ENCODE measurements at places on chromosomes 5 and 9. TPM values are rescaled to one million over a fixed set of nuclear protein-coding genes. Genes with fewer than 3 reads are reported as not detected.

GLRX gene
- 12.7 TPM for total RNA-seq

DNA sequence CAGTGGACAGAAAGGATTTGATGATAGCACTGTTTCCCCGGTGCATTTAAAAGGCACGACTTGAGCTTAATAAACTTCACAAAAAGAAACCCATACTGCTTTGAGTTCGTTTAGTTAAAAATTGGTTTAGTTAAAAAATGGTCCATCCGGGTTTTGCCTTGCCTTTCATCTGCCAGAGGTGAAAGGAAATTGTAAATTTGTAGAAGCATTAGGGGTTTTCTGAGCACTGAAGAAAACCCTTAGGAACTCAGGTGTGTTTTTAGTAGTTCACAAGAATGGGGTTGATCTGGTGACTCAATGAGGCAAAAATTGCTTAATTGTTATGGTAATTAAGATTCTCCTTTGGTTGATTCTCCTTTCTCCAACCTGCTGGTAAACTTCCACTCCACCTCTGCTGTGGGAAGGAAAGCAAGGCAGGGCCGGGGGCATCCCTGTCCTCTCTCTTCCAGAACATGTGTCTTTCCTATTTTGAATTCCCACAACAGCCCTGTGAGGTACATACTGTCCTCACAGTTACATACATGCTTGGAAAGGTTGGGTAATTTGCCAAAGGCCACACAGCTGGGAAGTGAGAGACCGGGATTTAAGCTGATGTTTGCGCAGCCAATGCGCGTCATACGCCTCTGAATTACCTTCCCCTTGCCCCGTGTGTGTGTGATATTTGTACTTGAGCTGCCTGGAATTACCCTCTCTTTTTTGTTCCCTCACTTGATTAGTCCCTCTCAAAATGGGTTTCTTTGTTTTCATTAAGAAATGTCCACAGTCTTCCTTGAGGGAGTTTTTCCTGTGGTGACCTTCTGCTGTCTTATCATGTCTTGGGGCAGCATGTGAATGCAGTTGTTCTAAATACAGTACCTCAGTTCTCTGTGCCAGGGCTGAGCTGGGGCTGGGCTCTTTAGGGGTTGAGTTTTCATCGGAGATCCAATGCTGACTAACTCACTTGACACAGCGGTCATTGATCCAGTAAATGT, 94.4 kb downstream of the ARHGAP26 start:
- peak overlapping the region; percentile 43 for H3K27ac ChIP-seq
- no peak for DNase-seq
- peaks cover 40% of the 10 kb centered on the region for H3K4me1 ChIP-seq
- no peaks in the 10 kb centered on the region for H3K36me3 ChIP-seq

GRCh38 chr9:127910613-127911205, 6.1 kb downstream of the ST6GALNAC4 start:
- H3K4me3 ChIP-seq: no peak overlapping the region
- no peak for DNase-seq
- H3K27ac ChIP-seq: no peak overlapping the region

CNTNAP3B gene
- 7.4 TPM for total RNA-seq

NFIB gene
- total RNA-seq: 15.3 TPM

DNA sequence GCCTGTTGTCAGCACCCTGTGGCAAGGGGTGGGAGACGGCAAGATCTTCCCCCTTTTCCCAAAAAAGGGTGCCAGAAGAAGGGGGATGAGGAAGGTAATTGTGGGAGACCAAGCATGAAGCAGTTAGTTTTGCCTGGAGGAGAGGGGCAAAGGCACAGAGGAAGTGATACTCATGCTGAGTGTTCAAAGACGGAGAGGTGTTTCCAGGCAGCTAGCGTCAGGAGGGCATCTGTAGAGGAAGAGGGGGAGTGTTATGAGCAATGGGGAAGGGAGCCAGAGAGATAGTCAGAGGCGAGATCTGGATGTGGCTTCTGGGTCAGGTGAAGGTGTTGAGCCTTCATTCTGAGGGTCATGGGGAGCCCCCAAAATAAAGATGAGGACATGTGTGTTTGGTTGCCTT, 26.9 kb upstream of the ADAM19 start:
- no peak overlapping the region for H3K4me3 ChIP-seq
- H3K36me3 ChIP-seq: no peaks in the 10 kb centered on the region
- H3K4me1 ChIP-seq: peaks cover 2% of the 10 kb centered on the region
- no peak for DNase-seq

NFX1 gene
- total RNA-seq: 29.4 TPM

IL13 gene
- not detected for total RNA-seq

OLFML2A gene
- 2.2 TPM for total RNA-seq

- DNase-seq: no peak
- H3K36me3 ChIP-seq: no peaks in the 10 kb centered on the region
- peaks cover 7% of the 10 kb centered on the region for H3K27me3 ChIP-seq
- peaks cover 17% of the 10 kb centered on the region for H3K4me1 ChIP-seq
Observed at GRCh38 chr5:156640691-156641241, 209.3 kb upstream of the PPP1R2B start.

- no peak for DNase-seq
- H3K27me3 ChIP-seq: no peaks in the 10 kb centered on the region
- H3K36me3 ChIP-seq: no peaks in the 10 kb centered on the region
Observed at GRCh38 chr9:104907278-104907951, 20.5 kb downstream of the ABCA1 start.

- H3K27ac ChIP-seq: no peak overlapping the region
- H3K27me3 ChIP-seq: peaks cover 27% of the 10 kb centered on the region
- H3K36me3 ChIP-seq: no peaks in the 10 kb centered on the region
- H3K4me3 ChIP-seq: no peak overlapping the region
Observed at GRCh38 chr5:64634997-64635686, 55.2 kb upstream of the SHISAL2B start.

DNA sequence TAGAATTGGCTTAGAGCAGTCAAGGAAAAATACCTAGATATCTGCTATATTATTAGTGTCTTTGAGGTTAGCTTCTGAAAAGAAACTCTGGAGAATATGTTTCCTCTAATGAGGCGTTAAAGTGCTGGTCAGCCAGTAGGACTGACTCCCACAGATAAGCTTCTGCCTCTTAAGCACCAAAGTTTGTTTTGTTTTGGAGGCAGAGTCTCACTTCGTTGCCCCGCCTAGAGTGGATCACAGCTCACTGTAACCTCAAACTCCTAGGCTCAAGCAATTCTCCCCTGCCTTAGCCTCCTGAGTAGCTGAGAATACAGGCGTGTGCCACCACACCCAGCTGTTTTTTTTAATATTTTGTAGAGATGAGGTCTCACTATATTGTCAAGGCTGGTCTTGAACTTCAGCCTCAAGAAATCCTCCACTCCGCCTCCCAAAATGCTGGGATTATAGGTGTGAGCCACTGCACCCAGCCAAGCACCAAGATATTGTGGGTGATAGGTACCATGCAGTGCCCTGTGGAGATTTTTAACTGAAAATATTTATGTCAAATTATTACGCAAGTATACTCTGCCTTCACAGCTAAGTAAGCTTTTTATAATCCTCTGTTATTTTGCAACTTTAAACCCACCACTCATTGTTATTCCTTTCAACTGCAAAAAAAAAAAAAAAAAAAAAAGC, 24.7 kb upstream of the TMEM171 start:
- no peak overlapping the region for H3K27ac ChIP-seq
- no peaks in the 10 kb centered on the region for H3K4me1 ChIP-seq
- no peak for DNase-seq
- H3K36me3 ChIP-seq: no peaks in the 10 kb centered on the region

DNA sequence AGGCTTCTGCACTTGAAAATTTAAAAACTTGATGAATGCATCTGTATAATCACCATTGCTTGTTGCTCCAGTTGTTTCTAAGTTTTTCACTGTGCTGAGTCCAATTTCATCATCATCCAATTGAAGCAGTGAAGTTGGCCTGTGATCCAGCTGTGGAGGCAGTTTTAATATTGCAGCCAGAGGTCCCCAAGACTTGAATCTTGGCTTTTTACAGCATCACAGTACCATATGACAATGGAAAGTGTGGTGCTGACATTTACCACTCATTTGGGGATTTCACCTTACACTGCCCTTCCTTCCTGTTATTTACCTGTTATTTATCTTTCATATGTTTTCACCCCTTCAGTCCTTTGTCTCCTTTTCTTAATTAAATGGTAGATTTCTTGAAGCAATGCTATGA, 76.2 kb upstream of the SPIN1 start:
- H3K27ac ChIP-seq: no peak overlapping the region
- H3K4me1 ChIP-seq: peaks cover 9% of the 10 kb centered on the region
- DNase-seq: no peak
- H3K36me3 ChIP-seq: no peaks in the 10 kb centered on the region
- H3K4me3 ChIP-seq: no peak overlapping the region

DNA sequence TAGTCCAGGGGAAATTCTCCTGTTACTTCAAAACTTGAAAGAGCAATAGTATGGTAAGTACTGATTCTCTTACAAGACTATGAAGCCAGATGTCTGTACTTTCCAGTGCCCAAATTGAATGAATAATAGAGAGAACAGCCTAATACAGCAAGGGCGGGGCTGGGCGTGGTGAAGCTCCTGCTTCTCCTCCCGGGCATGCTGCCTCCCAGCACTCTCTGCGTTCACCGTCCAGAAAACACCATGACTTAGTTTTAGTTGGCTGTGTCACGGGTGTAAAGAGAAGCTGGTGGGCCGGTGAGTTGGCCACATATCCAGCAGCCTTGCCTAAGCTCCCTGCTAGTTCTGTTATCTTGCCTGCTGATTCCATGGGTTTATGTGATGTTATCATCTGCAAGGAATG, 40.7 kb upstream of the ADAMTS2 start:
- DNase-seq: no peak
- H3K27ac ChIP-seq: no peak overlapping the region
- H3K36me3 ChIP-seq: no peaks in the 10 kb centered on the region
- H3K4me1 ChIP-seq: no peaks in the 10 kb centered on the region
- H3K4me3 ChIP-seq: no peak overlapping the region
- H3K27me3 ChIP-seq: peaks cover 8% of the 10 kb centered on the region

DNA sequence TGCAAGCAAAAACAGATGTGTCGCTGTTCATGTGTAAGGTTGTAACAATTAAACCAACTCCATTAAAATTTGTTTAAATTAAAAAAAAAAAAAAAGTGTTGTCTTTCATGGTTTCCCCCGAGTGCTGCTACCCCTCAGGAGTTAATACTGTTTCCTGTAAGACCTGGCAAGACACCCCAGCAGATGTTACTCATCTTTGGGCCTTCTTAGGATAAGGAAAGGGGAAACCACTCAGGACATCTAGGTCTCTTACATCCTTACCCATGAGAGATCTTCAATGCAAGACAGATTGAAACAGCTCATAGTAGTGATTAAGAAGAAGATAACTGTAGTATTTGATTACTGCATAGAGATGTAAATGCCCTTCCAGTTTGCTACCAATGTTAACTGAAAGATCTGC, 33.5 kb upstream of the F2R start:
- peaks cover 7% of the 10 kb centered on the region for H3K36me3 ChIP-seq
- no peak overlapping the region for H3K4me3 ChIP-seq
- no peaks in the 10 kb centered on the region for H3K27me3 ChIP-seq
- peaks cover 3% of the 10 kb centered on the region for H3K4me1 ChIP-seq
- no peak overlapping the region for H3K27ac ChIP-seq
- DNase-seq: no peak

EPB41L4A gene
- 37.7 TPM for total RNA-seq

All from progenitor cell of endocrine pancreas (in vitro differentiated cells).